Ascending aorta (tissue), 2 donors: ENCODE measurements at places on chromosomes 1 and 21. TPM values are rescaled to one million over a fixed set of nuclear protein-coding genes. Genes with fewer than 3 reads are reported as not detected.

The KCNA3 gene
- total RNA-seq = not detected

The NCF2 gene
- total RNA-seq = 9.8 TPM

The PTPRC gene
- total RNA-seq = 21.3 TPM

The USP48 gene
- total RNA-seq = 41.3 TPM

The LCE1F gene
- total RNA-seq = not detected

The HPDL gene
- total RNA-seq = not detected

The POGK gene
- 10.2 TPM for total RNA-seq

The TACSTD2 gene
- 1.3 TPM for total RNA-seq

The AGBL4 gene
- total RNA-seq = not detected

The C8B gene
- 347 TPM for total RNA-seq

The NR5A2 gene
- 12.7 TPM for total RNA-seq

GRCh38 chr21:31195334-31196015, 148.6 kb downstream of the TIAM1 start:
- DNase-seq = no peak

DNA sequence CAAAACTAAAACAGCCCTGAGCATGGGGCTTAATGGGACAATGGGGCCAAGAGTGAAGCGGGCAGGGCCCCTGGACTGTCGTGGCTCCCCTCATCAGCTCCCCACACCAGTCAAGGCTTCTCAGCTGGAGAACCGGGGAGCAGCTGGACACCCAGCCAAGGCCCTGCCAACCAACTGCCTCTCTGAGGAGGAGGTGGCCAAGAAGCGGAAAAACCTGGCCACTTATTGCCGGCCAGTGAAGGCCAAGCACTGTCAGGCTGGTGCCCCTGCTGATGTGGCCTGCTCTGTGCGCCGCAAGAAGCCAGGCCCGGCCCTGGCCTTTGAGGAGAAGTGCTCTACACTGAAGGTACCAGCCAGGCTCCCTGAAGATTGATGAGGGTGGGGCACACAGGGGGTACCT, 2.5 kb upstream of the CYB561D1 start:
- DNase-seq = no peak

DNA sequence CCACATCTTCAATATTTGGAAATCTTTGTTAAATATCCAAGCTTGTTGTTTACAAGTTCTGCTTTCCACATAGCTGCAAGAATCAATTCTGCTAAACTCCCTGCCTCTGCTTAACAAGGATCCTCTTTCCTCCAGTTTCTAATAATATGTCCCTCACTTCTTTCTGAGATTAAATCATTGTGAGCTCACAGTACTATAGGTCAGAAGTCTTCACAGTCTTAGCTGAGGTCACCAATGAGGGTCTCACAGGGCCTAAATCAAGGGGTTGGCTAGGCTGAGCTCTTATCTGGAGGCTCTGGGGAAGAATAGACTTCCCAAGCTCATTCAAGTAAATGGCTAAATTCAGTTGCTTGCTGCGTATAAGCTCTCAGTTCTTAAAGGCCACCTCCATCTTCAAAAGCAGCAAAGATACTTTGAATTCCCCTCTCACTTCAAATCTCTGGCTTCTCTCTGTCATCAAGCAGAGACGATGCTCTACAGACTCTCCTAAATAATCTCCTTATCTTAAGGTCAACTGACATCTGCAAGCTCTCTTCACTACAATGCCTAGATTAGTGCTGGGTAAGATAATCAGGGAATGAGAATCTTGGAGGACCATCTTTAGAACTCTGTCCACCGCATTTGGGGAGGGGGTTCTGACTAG, 175.3 kb downstream of the PLPPR4 start:
- DNase-seq = no peak

GRCh38 chr1:231065510-231066241, 25.6 kb upstream of the FAM89A start:
- no peak for DNase-seq

- DNase-seq = no peak
Measured at GRCh38 chr1:160494620-160495019, 28.4 kb downstream of the SLAMF6 start.

DNA sequence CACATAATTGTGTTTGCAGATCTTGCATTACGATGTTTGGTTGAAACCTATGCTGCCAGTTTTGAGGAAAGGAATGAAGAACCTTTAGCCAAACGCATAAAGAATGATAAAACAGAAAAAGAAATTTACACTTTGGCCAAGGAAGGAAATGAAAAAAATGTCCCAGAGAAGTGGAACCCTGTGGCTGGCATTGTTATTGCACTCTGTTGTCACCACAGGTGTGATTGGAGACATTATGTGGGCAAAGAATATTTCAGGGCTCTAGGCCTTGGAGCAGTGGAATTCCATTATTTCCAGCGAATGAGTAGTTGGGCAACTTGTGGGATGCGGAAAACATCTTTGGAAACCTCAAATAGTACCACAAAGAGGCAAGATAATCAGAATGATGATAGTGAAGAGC, 14.9 kb downstream of the TRMT13 start:
- no peak for DNase-seq

GRCh38 chr1:198391393-198392020, 149.0 kb downstream of the ATP6V1G3 start:
- no peak for DNase-seq

DNA sequence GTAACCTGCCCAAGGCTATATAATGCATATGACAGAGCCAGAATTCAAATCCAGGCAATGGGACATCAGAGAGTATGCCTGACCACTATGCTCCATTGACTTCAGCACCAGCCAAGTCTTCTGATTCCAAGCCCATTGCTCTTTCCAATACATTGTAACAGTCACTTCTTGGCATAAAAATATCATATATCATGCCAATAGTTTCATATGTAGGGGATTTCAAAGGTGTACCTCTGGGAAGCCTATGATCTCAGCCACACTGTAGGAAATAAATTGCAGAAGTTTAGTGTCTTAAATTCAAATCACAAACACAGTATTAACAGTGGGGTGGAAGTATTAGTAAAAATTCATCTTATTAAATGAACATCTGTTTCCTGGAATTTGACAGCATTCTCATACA, 30.0 kb upstream of the ROR1 start:
- DNase-seq = no peak

GRCh38 chr21:36790616-36791015, 91.7 kb downstream of the SIM2 start:
- DNase-seq = no peak

DNA sequence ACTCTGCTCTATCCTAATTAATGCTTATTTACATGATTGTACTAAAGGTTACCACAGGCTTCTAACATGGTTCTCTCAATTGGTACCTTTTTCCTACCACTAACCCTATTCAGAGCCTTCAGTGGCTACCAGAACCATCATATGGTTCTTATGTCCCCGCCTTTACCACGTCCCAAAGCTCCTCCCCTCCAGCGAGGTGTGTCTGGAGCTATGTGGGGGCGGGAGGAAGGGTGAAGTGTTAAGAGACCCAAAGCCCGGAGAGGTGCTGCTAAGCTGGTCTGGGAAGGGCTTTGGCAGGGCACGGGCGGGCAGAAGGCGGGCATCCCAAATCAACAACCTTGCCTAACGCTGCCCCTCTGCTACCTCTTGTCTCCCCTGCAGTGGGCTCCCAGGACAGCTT, 10.0 kb downstream of the SPATA46 start:
- DNase-seq = no peak

GRCh38 chr1:222106377-222106776, 364.5 kb upstream of the DUSP10 start:
- no peak for DNase-seq

- no peak for DNase-seq
Measured at GRCh38 chr1:44129616-44130500, 11.2 kb downstream of the KLF17 start.

DNA sequence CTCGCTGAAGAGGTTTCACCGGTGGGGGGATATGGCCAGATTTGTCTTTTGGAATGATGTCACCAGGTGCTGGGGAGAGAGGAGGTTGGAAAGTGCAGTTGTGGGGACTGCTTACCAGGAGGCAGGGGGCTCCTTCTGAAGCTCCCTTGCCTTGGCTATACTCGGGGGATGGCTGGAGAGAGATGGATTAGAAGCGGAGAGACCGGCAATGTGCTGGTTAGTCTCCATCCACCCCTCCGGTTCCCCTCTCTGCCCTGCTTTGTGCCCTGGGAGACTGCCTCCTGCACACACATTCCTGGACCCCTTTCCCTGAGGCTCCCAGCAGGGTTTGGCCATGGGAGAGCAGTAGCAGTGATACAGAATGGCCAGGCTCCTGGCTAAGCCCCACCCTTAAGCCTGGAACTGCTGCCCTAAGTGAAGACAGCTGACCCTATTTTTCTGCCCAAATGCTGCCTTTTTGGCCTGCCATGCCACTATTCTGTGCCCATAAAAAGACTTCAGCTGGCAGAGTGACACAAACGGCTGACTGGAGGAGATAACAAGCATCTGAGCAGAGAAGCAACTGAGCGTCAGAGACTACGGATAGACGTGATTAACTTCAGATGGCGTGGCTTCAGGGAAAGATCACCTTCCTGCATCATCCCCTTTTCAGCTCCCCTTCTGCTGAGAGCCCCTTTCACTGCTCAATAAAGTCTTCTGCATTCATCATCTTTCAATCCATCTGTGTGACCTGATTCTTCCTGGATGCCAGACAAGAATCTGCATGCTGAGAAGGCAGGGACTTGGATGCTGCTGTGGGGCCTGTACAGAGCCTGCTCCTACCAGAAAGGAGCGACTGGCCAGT, 14.5 kb upstream of the VPS13D start:
- no peak for DNase-seq

GRCh38 chr1:226569879-226570547, 21.4 kb downstream of the STUM start:
- DNase-seq = no peak

GRCh38 chr1:160758521-160758920, 19.5 kb downstream of the SLAMF7 start:
- DNase-seq = no peak

- no peak for DNase-seq
Measured at GRCh38 chr1:214570442-214570841, 19.0 kb upstream of the PTPN14 start.

- DNase-seq = no peak
Measured at GRCh38 chr21:21232320-21232719, 234.1 kb downstream of the NCAM2 start.

DNA sequence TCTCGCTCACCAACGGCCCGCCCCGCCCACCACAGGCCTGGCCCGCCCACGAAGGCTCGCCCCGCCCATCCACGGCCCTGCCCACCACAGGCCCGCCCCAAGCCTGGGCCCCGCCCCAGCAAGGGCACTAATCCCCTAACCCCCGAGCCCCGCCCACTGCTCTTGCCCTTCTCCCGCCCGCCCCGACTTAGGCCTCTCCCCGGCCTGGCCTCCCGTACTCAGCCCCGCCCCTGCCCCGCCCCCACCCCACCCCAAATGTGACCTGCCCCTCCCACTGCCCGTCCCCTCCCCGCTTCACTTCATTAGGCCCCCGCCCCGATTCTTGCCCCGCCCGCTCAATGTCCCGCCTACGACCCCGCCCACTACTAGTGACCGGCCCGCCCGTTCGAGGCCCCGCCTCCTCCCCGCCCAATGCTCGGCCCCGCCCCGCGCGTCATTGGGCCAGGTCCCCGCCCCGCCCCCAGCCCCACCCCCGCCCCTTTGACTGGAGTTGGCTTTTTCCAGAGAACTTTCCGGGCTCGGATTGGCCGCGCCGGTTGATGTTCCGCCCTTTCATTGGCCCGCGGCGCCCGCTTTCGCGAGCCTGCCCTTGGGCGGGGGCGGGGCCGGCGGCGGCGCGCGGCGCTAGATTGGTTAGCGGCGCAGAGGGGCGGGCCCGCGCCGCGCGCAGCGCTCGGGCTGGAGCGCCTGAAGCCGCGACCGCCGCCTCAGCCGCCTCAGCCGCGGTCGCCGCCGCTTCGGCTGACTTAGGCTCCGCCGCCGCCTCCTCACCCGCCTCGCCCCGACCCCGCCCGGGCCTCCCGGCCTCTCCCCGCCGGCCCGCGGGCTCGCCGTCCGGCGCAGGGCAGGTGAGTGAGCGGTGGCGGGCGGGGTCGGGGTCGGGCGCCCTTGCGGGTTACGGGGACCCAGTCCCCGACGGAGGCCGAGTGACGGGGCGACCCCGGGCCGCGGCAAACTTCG, at the start of gene PCBP3:
Gene PCBP3 (plus strand): TSS at position 705 of the 960 bp plus-strand sequence. CDS start 206,361 bp downstream, outside the sequence.
- peak; percentile 98 for DNase-seq

DNA sequence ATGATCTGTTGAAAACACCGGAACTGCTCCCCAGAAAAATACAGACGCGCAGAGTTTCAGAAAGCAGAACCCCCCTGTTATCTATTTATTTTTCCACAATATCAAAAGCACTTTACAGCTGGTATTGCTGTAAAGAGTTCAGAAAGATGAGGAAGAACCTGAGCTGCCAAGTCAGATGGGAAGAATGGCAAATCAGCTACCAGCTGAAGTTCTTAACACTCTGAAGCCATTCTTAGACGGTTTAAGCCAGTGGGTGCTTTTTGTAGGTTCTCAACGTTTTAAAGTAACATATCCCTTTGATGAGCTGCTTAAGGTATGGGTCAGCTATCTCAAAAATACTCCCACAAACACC, 714 bp upstream of the AKIRIN1 start:
- no peak for DNase-seq

GRCh38 chr1:70405780-70406416, 5.2 kb upstream of the CTH start:
- DNase-seq = no peak

DNA sequence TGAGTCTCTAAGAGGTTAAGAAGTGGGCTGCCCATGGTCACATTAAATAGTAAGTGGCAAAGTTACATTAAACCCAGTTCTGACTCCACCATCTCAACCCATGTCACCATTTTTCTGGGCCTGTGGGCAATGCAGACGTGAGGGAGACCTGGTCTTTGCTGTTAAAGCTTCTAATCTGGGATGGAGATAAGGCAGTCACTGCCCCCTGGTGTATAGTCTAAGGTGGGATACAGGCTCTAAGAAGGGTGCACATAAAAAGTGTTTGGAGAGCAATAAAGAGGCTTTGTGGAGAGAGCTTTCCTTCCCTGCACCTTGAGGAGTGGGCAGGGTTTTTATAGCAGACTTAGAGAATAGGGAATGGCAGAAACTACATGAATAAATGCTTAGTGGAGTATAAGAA, 141.3 kb downstream of the ROR1 start:
- DNase-seq = no peak

DNA sequence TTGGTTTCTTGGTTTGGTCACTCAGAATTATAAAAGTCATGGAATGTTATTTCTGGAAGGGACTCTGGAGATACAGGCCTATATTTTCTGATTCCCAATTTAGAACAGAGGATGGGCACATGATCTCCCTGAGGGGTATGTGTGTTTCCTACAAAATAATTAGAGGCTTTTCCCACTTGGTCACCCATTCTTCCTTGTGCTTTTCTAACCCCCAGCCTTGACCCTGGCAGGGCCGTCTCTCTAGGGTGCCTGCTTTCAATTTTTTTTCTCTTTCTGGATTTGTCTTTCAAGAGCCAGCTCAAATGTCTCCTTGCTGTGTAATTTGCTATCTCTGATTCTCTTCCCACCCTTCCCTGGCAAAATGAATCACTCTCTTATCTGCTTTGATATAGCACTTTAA, 131.9 kb downstream of the HLX start:
- no peak for DNase-seq

- DNase-seq = no peak
Measured at GRCh38 chr1:44067266-44068250, 36.3 kb upstream of the SLC6A9 start.

GRCh38 chr1:156075162-156075561, 7.1 kb downstream of the MEX3A start:
- no peak for DNase-seq

GRCh38 chr1:90122654-90123340, 127.9 kb downstream of the ZNF326 start:
- no peak for DNase-seq

- DNase-seq = peak; percentile 3
Measured at GRCh38 chr1:109763646-109764415, at the start of gene EPS8L3. Gene EPS8L3, minus strand, starts transcription at chr1:109763923. Its CDS starts 2,174 bp downstream, at chr1:109761749.

- no peak for DNase-seq
Measured at GRCh38 chr1:174894117-174894762, 105.5 kb upstream of the CACYBP start.
